ENCODE measurements at places on chromosomes 3 and 15.

DNA sequence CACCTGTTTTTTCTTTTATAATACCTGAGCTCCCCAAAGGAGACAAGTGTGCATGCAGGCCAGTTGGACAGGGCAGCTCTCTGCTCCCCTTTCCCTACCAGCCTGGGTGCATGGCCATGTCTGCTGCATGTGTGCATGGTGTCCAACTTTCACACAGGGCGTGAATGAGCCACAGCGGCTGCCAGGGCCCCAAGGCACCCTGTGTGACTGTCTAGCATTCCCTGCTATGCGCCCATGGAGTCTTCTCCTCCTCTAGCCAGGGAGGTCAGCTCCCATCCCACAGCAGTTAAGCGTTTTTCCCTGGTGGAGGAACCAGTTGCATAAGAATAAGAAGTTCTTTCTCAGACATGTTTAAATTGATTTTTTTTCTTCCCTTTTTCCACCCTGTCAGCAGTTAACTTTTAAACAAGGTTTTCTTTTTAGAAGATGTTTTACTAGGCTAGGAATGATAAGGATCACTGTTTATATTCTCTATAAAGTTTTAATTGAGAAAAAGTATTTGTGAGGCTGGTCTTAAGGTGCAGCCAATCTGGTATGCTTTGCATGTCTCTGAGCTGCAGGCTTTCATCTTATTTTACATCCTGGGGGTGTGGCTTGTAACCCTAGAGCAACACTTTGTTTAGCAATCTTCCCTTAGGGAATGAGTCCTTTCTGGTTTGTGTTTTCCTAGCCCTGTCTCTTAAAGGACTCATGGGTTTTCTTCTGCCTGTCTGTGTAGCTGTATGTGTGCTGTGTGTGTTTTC, 20.5 kb upstream of the OR5H1 start:
- DNase-seq = no peak

DNA sequence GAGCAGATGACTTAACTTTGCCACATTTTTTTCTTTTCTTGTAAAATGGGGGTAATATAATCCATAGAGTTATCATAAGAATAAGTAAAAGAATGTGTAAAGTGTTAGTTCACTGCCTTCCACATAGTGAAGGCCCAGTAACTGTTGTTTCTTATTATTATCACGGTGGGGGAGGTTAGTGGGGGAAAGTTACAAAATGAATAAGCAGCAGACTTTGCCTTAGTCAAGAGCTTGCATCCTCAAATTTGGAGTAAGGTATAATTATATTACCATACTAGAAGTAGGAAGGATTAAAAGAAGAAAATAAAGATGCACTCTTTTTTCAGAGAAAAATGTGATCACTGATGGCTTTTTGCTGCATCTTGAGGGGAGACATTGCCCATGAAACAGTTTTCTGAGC, 247.6 kb downstream of the PTPRG start:
- DNase-seq = no peak

- DNase-seq = peak; percentile 87
Measured at GRCh38 chr3:66738625-66739365, 238.0 kb upstream of the LRIG1 start.

- DNase-seq = peak; percentile 74
Measured at GRCh38 chr15:92906563-92907081, 6.5 kb downstream of the CHD2 start.

DNA sequence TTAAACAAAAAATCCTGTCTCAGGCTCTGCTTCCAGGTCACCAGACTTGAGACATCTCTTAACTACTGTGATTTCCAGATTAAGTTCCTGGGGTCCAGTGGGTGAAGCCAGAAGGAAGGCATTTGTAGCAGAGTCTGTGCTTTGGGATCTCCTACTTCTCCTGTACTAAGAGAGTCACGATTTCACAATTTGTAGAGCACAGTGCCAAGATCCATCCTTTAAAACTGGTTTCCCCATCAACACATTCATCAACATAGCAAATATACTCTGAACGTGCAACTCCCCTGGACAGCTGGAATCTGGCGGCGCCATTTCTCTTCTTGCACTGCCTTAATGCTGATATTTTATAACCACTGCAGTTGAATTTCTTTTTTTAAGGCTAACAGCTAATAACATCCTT, 33.2 kb downstream of the CDCP1 start:
- DNase-seq = peak; percentile 34

- DNase-seq = peak; percentile 50
Measured at GRCh38 chr3:112739252-112739965, 98.5 kb upstream of the CCDC80 start.

DNA sequence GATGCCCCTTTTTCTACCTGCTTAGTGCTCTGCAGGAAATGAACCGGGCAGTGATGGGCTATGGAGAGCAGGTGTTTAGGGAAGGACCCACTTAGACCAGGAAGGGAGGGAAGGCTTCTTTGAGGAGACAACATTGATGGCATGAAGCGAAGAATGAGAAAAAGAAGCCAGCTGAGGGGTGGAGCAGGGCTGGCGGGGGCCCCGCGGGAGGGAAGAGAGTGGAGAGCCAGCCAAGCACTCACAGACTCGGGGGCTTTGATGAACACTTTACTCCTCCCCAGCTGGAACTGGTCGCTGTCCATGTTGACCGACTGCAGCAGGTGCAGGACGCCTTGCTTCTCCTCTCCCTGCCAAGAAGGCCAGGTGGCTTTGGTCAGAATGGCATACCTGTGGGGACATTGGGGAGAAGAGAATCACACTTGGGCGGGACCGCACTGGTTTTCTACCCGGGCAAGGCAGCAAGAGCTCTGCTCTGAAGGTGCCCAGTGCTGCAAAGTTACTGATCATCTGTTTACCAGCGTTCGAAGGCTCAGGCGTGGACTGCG, 28.4 kb upstream of the LDHAL6B start:
- no peak for DNase-seq

GRCh38 chr3:48247401-48247811, 6.5 kb downstream of the ZNF589 start:
- DNase-seq = no peak

GRCh38 chr15:68310804-68311463, 33.4 kb downstream of the FEM1B start:
- no peak for DNase-seq

DNA sequence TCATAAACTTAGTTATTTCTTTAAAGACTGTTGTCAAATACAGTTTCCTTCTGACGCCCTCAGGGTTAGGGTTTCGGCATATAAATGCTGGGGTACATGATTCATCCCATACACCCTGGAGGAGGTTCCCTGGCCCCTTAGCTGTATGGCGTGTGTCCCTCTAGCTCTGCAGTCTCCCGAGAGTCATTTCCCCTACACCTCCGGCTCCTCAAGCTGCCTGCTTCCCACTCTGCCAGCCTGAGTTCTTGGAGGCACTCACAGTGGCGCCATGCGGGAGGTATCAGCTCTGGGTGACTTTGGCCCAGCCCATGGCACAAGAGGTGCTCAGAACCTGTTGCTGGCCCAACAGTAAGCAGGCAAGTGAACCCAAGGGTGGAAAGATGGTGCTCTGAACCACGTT, 70.2 kb upstream of the TRPM1 start:
- no peak for DNase-seq

DNA sequence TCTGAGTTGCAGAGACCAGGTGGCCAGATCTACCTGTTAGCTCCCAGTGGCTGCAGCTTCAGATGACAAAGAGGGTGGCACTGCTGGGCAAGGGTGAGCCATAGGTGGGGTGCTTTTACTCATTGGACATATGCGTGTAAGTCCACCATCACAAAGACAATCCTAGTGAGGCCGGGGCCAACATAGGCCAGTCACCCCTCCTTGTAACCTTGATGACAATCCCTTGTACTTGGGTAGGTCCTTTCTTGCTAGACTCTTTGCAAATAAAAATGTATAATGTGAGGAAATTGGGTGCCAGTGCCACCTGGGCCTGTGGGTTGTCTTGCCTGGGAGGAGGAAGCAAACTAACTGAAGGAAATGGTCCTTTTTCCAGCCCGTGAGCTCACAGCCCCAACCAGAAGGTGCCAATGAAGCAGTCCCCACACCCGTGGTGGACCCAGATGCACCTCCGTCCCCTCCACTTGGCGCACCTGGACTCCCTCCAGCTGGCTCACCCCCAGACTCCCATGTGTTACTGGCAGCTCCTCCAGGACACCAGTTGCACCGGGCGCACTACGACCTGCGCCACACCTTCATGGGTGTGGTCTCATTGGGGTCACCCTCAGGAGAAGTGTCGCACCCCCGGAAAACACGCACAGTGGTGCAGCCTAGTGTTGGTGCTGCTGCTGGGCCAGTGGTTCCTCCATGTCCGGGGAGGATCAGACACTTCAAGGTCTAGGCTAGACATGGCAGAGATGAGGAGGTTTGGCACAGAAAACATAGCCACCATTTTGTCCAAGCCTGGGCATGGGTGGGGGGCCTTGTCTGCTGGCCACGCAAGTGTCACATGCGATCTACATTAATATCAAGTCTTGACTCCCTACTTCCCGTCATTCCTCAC, 7.6 kb downstream of the AHSG start:
- DNase-seq = no peak

- no peak for DNase-seq
Measured at GRCh38 chr15:35121611-35122359, 36.7 kb upstream of the NANOGP8 start.

GRCh38 chr15:59741274-59741906, 52.3 kb upstream of the BNIP2 start:
- DNase-seq = no peak

DNA sequence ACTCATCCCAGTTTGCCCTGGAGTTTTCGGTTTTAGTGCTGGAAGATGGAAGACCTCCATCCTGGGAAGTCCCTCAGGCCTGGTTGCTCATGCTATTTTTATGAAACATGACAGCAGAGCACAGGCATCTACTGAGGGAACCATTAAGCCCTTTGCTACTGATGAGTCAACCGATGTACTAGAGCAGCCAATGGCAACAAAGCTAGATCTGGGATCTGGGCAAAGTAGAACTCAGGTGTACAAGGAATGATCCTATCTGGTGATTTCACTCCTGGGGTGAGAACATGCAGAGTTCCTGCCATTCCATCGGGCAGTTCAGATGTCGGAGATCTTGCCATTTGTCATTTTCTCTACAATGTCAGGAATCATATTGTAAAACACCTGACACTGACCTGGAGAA, 166.2 kb upstream of the NSMCE3 start:
- no peak for DNase-seq

DNA sequence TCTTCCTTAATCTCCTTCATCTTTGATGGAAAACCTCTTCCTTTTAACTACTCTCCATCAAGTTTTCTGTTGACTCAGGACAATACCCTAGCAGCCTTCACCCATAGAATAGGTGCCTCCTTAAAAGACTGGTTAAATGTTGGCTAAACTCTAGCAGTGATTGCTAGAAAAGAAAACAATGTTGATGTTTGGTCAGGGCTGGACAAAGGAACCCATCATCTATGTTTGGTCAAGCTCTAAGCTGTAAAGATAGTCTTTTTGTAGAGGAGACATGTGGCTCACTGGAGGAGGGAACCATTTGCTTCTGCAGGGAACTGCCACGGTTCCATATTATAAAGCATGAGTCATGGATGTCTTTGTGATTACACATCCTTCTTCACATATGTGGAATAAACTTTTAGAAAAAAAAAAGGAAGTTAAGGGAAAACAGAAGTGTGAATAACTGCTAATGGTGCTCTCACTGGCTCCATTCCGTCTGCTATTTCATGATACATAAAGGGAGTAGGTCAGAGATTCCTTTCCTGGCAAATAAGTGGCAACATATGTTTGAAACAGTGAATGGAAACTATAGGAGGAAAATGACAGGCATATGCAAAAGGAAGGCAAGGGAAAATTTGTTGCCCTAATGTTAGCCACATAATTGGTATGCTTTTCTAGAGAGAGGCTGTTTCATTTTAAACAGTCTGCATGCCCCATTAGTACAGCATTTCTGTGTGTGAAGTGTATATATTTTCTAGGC, 78.2 kb downstream of the CMSS1 start:
- DNase-seq = peak; percentile 95

DNA sequence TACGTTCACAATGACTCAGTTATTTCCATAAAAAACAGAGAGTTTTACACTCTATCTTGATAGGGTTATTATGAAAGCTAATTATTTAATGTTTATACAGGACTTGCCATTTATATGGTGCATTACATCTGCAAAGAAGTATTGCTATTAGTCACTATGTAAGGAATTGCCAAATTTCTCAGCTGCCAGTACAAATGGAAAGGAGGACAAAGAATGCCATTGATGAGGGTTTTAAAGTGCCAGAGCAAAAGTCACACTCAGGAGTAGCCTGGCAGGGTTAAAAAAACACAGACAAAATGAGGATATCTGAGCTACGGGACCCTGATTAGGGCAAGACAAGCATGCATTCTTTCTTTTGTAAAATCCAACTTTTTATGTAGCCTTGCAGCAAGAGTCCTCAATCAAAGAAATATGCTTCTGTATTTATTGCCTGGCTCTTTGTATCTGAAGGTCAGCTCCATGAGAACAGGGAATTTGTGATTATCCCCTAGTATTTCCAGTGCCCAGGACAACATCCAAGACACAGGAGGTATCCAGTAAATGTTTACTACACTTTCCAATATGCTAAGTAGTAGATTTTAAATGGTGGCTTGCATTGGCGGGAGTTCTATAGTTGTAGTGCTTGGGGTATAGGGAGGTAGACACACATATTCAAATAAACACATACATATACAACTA, 1013.6 kb downstream of the ROBO1 start:
- peak; percentile 73 for DNase-seq

DNA sequence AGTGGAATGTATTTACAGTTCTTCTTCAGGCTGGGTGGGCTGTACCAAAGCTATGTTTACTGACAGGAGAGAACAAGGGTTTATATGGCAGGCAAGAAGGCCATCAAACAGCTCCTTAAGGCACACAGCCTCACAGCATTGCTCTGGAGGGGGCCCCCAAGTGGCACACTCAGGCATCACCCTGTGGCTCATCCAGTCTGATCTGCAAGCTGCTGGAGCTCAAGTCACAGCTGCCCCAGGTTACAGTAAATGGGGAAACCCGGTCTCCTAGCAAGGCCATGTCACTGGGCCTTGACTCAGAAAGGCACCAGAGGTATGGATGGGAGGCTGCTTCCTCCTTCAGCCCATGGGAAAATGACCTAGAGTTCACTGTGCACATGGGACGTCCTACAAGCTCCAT, 67.5 kb downstream of the TFG start:
- DNase-seq = peak; percentile 39
